ENCODE measurements at places on chromosomes 1 and 21. TPM values are rescaled to one million over a fixed set of nuclear protein-coding genes. Genes with fewer than 3 reads are reported as not detected.

DNA sequence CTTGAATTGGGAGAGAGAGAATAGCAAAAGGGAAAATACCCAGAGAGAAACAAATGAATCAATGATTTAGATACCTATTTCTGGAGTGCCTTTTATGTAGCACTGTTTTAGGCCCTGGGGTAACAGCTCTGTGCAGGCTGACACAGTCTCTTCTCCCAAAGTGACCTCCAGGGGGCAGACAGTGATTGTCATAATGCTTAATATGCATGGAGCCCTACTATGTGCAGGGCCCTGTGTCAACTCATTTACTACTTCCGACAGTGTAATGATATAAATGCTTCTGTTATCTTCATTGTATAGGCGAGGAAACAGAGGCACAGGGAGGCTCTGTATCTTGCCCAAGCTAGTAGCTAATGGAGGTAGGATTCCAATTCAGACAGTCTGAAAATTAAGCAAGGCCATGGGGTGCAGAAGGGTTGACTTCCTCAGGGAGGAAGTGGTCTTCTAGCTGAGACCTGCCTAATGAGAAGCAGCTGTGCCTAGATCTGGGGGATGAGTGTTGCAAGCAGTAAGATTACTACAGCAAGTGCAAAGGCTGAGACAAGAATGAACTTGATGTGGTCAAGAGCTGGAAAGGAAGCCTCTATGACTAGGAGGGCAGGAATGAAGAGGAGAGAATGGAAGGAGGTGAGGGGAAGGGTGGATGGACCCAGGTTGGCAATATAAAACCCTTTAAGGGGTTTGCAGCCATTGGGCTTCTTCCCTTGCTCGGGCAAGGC lies 16.2 kb upstream of the SERINC2 start:
- DNase-seq, result no peak

GRCh38 chr1:66750577-66750976 lies 1.7 kb upstream of the DYNLT5 start:
- no peak for DNase-seq

- DNase-seq, result no peak
Measured at GRCh38 chr1:181647314-181648035, 164.2 kb downstream of the CACNA1E start.

- no peak for DNase-seq
Measured at GRCh38 chr1:64850846-64851245, 106.0 kb downstream of the RAVER2 start.

DNA sequence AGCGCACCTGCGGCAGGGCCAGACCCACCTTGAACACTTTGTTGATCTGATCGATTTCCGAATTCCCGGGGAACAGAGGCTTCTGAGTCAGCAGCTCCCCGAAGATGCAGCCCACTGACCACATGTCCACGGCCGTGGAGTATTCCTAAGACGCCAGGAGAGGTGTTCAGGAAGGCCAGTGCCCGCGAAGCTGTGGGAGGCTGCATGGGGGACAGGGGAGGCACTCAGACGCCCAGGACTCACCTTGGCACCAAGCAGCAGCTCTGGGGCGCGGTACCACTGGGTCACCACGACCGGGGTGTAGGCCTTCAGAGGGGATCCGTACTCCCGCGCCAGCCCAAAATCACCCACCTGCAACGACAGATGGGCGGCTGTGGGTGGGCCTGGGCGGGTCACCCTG lies 11.2 kb upstream of the SLC35E2B start:
- DNase-seq, result peak; percentile 54

DNA sequence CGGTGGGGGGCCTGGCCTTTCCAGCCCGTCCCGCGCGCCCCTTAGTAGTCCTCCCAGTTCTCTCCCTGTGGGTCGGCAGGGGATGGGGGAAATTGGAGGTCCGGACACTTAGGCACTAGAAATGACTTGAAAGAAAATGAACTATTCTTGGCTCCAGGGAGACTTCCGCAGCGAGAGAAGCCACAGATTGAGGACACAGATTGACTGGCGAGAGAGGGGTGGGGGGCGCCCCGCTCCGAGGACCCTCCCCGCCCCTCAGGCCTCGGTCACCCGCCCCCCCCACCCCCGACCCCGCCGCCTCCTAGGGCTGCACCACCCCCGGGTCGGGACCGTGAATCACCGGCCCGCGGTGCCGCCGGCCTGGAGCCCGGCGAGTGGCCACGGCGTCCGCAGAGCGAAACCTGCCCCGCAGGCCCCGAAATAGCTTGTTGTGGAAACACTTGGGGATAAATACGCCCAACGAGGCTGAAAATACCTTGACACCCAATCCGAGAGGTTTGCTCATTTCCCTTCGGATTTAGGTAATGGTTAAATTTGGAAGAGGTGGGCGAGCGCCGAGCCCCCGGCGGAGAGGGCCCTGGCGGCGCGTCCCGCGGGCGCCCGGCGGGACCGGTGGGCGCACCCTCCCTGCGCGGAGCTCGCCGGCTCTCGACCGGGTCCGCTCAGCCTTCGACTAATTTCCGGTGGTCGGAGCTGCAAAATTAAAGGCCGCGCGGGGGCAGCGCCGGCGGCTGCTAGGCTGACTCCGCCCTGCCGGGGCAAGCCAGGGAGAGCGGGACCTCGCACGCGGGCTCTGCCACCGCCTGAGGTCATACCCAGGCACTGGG lies at the start of gene GFI1:
Gene GFI1, minus strand, starts transcription at position 675 of the 827 bp plus-strand sequence. CDS start 3,438 bp downstream, outside the sequence.
- DNase-seq, result no peak

DNA sequence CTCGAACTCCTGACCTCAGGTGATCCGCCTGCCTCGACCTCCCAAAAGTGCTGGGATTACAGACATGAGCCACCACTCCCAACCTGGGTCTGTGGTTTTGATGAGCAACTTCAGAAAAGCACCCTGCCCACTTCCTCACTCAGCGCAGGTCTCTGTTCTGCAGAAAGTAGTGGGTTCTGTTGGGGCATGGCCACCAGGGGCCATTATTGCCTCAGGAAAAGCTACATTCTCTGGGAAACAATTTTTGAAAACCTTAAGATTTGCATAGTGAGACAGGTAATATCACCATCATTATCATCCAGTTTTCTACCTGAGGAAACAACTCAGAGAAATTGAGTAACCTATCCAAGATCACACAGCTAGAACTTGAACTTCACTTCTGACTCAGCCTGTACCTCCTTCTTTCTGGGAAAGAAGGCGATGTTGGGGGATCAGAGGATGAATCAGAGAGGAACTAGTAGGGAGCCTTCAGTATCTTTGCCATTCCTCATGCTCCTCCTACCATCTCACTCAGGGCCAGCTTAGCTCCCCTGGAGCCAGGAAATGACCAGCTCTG lies 7.1 kb upstream of the NES start:
- no peak for DNase-seq

DNA sequence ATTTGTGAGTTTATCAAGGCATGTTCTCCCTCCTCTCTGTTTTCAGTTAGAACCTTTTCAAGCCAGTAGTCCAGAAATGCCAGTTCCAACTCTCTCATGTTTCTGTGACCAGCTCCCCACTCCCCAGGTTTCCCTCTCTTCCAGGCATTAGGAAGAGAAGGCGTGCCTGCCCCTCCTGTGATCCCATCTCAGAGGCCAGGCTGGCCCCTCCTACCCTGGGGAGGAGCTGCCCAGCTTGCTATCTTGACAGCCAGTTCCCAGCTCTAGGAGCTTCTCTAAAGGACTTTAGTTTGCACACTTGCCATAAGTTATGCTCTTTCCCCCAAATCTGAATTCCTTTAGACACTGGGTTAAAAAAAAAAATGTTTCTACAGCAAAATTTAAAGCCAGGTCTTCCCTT lies 8.9 kb downstream of the HYI start:
- peak; percentile 21 for DNase-seq

DNA sequence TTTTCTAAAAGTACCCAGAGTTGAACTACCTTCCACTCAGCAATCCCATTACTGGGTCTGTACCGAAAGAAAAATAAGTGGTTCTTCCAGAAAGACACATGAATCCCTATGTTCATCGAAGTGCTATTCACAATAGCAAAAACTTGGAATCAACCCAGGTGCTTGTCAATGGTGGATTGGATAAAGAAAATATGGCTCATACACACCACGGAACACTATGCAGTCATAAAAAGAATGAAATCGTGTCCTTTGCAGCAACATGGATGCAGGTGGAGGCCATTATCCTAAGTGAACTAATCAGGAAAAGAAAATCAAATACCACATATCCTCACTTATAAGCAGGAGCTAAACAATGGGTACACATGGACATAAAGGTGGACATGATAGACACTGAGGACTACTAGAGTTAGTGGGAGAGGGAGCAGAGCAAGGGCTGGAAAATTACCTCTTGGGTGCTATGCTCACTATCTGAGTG lies 32.9 kb upstream of the JUN start:
- DNase-seq, result no peak

GRCh38 chr1:63624911-63625310 lies 31.7 kb downstream of the PGM1 start:
- no peak for DNase-seq

Gene LSS
- 111 TPM for total RNA-seq

Gene TCHHL1
- total RNA-seq, result not detected

Gene TNFRSF8
- 5.2 TPM for total RNA-seq

Gene PLA2G2C
- 0.36 TPM for total RNA-seq

Gene CRABP2
- 40.0 TPM for total RNA-seq

Gene ANKRD34A
- total RNA-seq, result 1.2 TPM

Gene CYP4A11
- 0.36 TPM for total RNA-seq

Gene AKR7A2
- 35.8 TPM for total RNA-seq

Gene DCAF8
- total RNA-seq, result 142 TPM

Gene GLIS1
- 0.98 TPM for total RNA-seq

Gene CNKSR1
- total RNA-seq, result 3.1 TPM
